Progenitor cell of endocrine pancreas (in vitro differentiated cells): ENCODE measurements at places on chromosomes 7 and 10. TPM values are rescaled to one million over a fixed set of nuclear protein-coding genes. Genes with fewer than 3 reads are reported as not detected.

The DRGX gene
- total RNA-seq, result not detected in 2 replicates

The ATP5MK gene
- 251 and 264 TPM in 2 replicates for total RNA-seq

The SKIDA1 gene
- 13.6 and 15.3 TPM in 2 replicates for total RNA-seq

- H3K27ac ChIP-seq, result no peak overlapping the region
- H3K4me3 ChIP-seq, result no peak overlapping the region
- H3K36me3 ChIP-seq, result peaks cover 20% of the 10 kb centered on the region
- H3K27me3 ChIP-seq, result no peaks in the 10 kb centered on the region
- no peak for DNase-seq
- H3K4me1 ChIP-seq, result peaks cover 30% of the 10 kb centered on the region
Observed at GRCh38 chr7:2719007-2719406, 31.0 kb downstream of the AMZ1 start.

The BICC1 gene
- 4.9 TPM in 2 replicates for total RNA-seq

The UPK3B gene
- total RNA-seq, result 1.7 and 4.7 TPM in 2 replicates

- H3K36me3 ChIP-seq, result peaks cover 20% of the 10 kb centered on the region
- H3K4me3 ChIP-seq, result no peak overlapping the region
- H3K27ac ChIP-seq, result no peak overlapping the region
- DNase-seq, result no peak
Observed at GRCh38 chr7:157177333-157177982, 38.7 kb downstream of the UBE3C start.
